ENCODE measurements at places on chromosomes 6 and 20.

DNA sequence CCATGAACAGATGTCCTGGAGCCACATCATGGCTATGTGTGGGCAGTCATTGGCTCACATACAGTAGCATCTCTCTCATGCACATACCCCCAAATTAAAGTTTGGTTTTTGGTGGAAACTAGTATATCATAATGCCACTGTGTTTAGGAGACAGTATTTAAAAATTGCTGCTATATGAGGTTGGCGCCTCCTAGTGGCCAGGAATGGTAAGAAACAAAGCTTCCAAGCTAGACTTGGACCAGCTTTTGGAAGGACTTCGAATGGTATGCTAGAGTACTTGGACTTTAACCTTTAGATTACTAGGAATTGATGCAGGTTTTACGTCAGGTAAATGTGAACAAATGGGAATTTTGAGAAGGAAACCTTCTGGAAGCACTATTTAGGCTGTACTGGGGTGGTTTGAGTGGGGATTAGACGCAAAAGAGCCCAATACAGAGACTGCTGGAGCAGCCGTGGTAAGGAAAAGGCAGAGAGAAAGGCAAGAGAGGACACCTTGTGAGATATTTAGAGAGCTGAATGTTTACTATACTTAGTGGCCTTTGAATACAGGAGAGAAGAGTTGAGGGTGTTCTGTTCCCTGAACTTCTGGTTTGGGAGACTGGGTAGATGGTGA is 23.8 kb downstream of the PRSS35 start:
- no peak for DNase-seq

DNA sequence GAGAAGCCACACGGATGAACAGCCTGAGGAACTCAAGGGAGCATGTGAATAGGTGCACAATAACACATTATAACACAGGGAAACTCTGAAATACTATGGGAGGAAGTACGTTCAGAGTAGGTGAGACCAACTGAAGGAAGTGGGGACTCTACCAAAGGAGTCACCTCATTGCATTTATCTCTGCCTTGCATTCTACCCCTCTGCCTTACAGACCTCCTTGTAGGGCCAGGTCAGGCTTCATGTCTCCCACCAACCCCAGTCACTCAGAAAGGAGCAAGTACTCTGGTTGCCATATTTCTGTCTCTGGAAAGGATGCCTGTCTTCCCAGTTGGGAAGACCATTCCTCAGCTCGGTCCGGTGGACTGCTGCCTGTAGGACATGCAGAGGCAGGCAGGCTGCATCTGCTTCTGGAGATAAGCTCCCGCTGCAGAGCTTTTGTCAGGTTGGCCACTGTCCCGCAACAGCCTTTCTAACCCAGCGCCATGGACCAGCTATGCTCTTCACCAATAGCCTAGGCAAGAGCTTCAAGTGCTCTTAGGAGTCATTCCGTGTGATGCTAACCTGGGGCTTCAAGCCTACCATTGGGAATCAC is 51.6 kb upstream of the ASIP start:
- DNase-seq, result no peak

GRCh38 chr20:7703996-7704395 is 236.3 kb downstream of the HAO1 start:
- DNase-seq, result no peak

GRCh38 chr6:34383656-34384320 is 8.7 kb downstream of the NUDT3 start:
- DNase-seq, result no peak

DNA sequence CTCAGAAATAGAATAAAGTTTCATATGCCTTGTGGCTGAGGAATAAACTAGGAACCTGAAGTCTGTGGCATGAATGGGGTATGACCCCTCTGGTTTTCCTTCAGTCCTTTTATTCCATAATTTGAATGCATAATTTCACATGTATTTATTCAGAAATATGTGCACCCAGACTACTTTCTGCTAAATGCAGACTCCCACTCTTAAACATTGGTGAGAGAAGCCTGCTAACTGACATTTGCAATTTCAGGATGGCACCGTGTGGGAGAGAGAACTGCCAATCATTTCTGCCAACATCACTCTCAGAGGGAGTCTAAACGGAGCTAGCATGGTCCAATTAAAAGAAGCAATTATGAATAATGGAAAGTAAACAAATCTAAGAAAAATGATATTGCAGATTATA is 141.3 kb downstream of the ADGRB3 start:
- no peak for DNase-seq

DNA sequence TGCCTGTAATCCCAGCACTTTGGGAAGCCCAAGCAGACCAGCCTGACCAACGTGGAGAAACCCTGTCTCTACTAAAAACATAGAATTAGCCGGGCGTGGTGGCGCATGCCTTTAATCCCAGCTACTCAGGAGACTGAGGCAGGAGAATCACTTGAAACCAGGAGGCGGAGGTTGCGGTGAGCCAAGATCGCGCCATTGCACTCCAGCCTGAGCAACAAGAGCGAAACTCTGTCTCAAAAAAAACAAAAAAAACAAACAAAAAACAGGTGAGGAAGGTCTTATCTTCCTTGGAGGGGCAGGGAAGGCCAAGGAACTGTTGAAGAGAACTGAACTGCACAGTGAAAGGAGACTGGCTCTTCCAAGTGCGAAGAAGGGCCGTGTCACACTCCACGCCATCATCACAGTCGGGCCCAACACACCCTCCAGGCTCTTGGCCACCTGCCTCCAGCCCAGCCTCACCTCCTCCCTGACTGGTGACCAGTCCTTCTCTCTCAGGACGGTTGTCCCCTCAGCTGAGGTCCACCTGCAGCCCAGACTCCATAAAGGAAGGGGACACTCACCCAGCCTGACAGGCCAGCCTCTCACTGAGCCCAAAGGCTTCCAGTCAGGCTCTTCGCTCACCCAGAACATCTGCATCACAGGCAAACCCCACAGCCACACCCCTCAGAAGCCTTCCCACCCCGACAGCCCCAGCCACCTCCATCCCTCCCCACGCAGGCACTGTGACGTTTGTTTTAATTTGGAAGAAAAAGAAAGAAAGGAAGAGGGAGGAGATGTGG is 4.1 kb downstream of the ZC3H12D start:
- no peak for DNase-seq

DNA sequence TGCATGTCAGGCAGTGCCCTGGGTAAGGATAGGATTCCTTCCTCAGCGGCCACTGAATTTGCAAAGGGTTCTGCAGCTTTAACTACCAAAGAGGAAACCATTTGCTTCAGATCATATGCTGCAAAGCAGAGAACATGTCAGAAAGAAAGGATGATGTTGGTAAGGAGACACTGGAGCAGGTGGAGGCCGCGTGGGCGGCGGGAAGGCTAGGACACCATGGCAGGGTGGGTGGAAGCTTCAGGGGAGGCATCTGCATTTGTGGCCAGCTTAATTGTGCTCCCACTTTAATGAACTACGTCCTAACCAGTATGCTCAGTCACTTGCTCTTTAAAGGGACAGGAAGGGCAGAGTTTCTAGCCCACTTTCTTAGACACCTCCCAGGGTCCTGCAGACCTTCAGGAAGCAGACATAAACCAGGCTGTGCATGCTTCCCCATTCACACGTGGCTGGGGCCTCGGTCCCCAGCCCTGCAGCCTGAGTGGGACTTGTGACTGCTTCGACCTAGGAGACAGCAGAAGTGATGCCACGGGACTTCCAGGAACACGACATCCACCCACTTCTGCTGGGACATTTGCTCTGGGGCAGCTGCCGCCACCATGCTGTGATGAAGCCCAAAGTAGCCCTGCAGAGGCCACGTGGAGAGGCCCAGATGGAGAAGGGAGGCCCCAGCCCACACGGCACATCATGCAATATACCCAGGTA is 76.1 kb downstream of the GINS1 start:
- no peak for DNase-seq

- no peak for DNase-seq
Measured at GRCh38 chr6:16224409-16224808, 14.0 kb upstream of the GMPR start.

DNA sequence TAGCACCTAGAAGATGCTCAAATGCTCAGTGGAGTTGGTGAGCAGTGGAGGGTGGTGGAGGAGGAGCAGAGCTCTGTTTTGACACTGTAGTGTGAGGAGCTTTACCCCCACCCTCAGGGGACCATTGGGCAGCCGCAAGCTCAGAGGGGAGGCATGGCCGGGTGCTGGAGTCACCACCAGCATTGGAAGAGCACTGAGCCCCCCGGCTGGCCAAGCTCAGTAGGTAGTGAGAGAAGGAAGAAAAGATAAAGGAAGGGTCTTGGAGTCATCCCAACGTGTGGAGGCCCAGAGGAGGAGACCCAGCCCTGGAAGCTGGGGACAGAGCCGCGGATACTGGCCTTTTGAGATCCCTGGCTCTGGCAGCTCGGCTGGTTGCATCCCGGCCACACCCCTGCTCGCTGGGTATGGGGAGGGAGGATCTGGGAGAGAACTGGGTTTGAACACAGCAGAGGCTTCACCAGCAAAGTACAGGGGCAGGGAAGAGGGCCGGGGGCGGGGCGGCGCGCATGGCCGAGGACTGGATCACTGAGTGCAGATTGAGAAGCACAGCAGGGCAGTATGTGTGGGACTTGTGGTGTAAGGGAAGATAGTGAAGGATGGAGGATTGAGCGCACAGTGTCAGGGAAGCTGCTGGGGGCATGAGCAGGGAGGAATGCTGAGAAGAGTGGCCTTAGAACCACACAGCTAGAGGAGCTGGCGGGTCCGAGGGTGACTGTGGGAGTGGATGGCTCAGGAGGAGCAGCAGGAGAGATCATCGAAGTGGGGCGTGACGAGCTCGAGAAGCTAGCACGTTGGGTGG is 24.4 kb downstream of the SYNDIG1 start:
- peak; percentile 71 for DNase-seq

GRCh38 chr6:135703621-135704020 is 147.9 kb upstream of the PDE7B start:
- DNase-seq, result no peak

- no peak for DNase-seq
Measured at GRCh38 chr20:16498526-16499253, 74.6 kb downstream of the KIF16B start.

DNA sequence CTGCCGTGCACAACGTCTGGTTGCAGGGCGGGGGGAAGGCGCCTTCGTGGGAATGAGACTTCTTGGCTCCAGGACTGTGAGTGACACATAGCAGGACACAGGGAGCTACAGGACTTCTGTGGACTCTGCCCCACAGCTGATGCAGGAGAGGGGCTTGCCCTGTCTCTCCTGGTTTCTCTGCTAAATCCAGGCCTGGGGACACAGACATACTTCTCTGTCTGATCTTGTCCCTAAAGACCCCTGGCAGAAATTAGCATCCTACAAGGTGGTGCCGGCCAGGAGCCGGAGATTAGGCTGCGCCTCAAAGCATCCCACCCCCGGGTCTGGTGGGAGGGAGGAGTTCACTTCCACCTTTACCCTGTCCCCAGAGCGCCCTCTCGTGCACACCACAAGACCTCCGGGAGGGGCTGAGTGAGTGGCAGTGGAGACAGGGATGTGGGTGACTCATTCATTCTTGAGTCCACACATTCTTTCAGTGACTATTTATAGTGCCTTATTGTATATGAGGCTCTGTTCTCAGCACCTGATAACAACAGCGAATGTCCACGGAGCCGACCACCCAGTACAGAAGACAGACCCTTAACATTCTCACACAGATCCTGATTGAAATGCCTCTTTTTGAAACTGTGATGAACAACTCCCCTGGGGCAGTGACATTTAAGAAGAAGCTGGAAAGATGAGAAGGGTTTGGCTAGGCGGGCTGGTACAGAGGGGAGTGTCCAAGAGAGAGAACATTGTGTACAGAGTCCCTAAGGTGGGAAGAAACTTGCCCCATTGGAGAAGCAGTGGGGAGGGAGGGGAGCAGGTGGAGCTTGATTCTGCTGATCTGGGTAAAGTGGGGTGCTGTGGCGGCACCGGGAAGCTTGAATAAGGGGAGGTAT is 39.0 kb downstream of the GMPR start:
- no peak for DNase-seq

DNA sequence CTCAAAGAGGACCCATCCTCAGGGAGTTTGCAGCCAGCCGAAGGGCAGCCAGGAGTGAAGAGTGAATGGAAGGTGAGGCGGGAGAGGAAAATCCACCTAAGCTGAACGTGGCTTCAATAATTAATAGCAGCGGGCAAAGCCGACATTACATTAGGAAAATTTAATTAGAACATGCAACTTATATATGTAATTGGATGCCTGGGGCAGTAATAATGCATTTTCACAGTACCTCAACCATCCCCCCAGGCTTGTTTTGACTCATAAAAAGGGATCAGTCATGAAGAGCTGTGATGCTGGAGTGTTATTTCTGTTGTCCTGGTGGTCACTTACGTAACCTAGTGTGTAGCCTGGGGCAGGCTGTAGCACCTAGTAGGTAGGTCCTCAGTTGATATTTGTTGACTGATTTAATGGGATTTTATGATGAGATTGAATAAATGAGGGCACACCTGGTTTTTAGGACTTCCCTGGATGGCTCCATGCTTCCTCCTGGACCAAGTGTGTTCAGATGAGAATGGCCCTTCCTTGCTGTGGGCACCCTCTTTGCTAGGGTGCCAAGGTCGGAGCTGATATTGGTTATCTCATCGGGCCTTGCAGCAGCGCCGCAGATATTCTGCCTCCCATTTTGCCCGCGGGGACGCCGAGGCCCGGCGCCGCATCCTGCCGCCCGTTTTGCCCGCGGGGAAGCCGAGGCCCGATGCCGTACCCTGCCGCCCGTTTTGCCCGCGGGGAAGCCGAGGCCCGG is 128.8 kb downstream of the CDH26 start:
- no peak for DNase-seq

- DNase-seq, result no peak
Measured at GRCh38 chr6:52598123-52598823, 21.4 kb upstream of the TRAM2 start.

GRCh38 chr20:17172836-17173516 is 53.9 kb upstream of the PCSK2 start:
- no peak for DNase-seq

GRCh38 chr6:47161176-47161687 is 119.1 kb upstream of the ADGRF1 start:
- DNase-seq, result no peak

- DNase-seq, result no peak
Measured at GRCh38 chr6:132188556-132189264, 212.6 kb downstream of the MOXD1 start.

DNA sequence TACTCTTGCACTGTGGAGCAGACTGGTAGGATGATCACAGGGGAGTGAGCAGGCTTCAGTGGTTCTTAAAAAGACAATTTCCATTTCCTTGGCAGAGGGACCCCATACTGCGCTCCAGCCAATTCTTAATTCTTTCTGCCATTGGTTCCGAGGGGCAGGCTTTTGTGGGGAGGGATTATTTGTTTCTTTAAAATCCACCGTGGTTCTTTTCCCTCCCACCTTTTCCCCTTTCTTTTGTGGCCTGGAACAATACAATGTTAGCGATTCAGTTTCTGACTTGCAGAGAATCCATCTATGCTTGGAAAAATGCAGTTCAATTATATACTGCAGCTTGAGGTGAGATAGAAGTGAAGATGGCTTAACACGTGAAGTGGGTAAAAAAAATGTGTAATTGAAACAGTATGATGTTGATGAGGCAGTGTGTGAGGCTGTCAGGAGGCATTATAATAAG is 379.0 kb upstream of the FLRT3 start:
- no peak for DNase-seq
